ENCODE measurements at places on chromosomes 3 and 15.

GRCh38 chr15:52734329-52734728 lies 55.1 kb upstream of the ATOSA start:
- DNase-seq = no peak

DNA sequence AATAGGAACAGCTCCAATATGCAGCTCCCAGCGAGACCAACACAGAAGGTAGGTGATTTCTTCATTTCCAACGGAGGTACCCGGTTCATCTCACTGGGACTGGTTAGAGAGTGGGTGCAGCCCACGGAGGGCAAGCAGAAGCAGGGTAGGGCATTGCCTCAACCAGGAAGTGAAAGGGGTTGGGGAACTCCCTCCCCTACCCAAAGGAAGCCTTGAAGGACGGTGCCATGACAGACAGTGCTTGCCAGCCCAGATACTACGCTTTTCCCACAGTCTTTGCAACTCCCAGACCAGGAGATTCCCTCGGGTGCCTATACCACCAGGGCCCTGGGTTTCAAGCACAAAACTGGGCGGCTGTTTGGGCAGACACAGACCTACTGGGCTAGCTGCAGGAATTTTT lies 576.9 kb upstream of the NECTIN3 start:
- DNase-seq = no peak

- no peak for DNase-seq
Observed at GRCh38 chr15:95511671-95512070, 818.8 kb upstream of the NR2F2 start.

GRCh38 chr3:107739227-107739626 lies 216.5 kb downstream of the BBX start:
- DNase-seq = no peak

DNA sequence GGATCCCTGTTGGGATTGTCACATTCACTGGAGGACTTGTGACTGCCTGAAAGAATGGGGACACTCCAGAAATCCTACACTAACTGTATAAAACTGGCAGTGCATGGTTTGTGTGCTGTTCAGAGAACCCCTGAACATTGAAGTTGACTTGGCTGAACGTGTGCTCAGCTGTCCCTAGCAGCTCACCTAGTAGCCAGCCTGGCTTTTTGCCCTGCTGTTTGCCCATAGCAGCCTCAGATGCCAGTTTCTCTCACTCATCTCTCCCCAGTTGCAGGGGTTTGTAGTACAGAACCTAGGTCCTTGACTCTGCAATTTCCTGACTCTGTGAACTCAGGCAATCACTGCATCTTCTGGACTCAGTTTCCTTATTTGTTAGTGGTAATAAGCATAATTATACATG lies 63.0 kb downstream of the KCNAB1 start:
- DNase-seq = no peak

DNA sequence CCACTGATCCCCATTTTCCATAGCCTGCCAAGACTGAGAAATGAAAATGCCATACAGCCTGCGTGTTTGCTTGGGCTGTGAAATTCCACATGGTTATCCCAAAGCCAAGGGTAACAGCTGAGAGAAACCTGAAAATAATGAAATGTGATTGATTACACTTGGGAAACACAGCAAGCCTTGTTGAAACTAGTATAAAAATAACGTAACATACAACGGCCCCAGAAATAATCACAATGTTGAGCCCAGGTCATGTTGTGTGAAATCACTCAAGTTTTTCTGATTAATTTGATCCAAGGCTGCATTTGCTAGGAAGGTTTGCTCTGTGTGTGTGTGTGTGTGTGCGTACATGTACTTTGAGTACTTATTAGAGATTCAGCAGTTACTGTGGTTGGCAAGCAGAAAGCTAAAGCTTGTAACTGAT lies 269.0 kb downstream of the OXSM start:
- no peak for DNase-seq

Data from stimulated activated naive CD4-positive, alpha-beta T cell treated with Interleukin-2 at 50 U/mL for 16 hours (primary cell).